ENCODE measurements at places on chromosomes 13 and 19. TPM values are rescaled to one million over a fixed set of nuclear protein-coding genes. Genes with fewer than 3 reads are reported as not detected.

DNA sequence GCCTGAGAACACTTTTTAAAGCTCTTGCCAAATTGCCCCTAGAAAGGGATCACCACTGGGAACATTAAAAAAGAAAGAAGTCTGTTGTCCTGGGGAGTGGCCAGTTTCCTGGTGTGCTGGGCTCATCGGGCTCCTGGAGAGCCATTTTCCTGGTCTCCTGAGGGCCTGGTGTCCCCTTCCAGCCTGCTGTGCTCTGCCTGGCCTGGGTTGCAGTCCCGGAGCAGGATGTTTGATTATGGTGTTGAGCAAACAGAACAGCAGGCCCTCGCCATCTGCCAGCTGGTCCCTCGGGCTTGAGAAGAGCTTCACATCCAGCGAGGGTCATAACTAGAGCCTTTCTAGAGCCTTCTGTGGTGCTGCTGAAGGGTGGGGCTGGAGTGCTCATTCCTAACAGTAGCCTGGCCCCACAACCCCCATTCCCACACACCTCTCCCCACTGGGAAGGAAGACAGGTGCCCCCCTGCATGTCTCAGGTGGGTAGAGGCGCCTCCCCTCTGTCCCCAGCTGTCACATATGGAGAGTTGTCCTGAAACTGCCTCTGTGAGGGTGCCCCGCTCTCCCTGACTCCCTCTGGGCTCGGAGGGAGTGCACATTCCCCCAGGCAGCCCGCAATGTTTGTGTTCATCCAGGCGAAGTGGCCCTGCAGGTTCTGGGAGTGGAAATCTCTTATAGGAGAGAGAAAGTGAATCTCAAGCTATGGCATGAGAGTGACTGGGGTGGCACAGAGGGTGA, 151.1 kb downstream of the SIPA1L3 start:
- DNase-seq: no peak

- DNase-seq: no peak
Measured at GRCh38 chr19:39937094-39937720, 2.8 kb upstream of the FCGBP start.

DNA sequence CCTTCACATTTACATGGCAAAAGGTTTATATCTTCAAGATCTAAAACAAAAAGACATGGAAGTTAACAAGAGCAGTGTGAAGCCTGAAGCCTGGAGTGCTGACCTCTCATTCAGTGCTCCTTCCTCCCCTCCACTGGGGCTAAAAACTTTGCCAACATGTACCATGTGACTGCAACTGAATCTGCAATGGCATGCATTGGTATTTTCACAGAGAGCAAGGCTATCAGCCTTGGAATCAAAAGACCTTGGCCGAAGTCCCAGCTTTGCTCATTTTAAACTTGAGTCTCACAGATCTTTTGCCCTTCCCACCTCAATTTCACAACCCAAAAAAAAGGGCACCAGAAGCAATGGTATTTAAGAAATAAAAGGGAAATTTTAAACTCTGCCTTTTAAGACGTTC, 325.1 kb downstream of the DCT start:
- DNase-seq: peak; percentile 58

- DNase-seq: no peak
Measured at GRCh38 chr19:31560086-31561060, 211.1 kb upstream of the TSHZ3 start.

- DNase-seq: no peak
Measured at GRCh38 chr13:33277037-33277740, 8.4 kb downstream of the STARD13 start.

DNA sequence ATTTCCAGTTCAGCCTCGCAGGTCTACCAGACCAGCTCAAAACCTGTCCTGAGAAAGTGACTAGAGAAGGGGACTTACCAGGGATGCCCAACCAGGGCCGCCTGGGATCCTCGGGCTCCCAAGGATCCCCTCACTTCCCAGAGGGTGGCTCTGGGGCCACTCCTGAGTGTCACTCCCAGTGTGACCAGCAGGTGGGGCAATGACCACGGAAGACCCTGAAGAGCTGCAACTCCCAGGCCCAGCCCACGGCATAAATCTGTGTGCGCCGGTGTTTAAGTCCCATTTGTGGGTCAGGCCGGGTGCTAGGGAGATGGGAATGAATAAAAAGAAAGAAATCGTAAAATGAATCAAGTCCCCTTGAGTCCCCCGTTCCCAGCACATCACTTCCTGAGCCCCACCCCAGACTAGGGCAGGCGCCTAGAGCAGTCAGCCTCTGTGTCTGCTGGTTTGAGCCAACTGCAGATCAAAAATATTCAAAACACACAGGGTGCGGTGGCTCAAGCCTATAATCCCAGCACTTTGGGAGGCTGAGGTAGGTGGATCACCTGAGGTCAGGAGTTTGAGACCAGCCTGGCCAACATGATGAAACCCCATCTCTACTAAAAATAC, 10.7 kb downstream of the PTGIR start:
- peak; percentile 90 for DNase-seq

DNA sequence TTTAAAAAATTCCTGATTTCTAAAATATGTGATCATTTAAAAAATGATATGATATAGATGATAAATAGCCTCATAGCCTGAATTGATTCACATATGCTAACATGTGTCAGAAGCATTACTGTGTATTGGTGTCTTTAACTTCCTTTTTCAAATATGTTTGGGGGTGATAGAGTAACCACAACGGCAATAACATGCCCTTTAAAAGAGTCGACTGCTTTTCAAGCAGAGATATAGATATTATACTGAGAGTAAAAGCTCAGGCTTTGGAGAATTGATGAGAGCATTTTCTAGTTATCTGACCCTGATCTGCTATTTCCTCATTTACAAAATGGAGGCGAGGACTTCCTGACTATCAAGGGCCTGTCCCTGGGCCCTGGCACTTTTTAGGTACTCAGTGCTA, 260.5 kb downstream of the DCT start:
- no peak for DNase-seq

GRCh38 chr13:113419531-113420193, 33.6 kb downstream of the ADPRHL1 start:
- DNase-seq: no peak

DNA sequence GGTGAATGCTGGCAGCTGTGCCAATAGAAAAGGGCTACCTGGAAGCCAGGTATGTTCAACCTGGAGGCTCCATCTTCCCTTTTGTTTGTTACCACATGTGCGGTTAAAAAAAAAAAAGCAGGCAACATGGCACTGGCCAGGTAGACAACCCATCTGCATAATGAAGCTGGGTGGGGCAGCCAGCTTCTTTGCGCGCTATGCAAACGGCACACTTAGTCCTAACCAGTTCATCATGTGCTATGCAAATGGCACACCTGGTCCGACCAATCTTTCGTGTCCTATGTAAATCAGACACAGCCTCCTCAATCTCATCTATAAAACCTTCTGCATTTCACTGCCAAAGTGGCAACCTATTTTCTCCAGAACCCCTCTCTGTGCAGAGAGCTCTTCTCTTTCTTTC, 11.3 kb upstream of the IGSF23 start:
- no peak for DNase-seq

DNA sequence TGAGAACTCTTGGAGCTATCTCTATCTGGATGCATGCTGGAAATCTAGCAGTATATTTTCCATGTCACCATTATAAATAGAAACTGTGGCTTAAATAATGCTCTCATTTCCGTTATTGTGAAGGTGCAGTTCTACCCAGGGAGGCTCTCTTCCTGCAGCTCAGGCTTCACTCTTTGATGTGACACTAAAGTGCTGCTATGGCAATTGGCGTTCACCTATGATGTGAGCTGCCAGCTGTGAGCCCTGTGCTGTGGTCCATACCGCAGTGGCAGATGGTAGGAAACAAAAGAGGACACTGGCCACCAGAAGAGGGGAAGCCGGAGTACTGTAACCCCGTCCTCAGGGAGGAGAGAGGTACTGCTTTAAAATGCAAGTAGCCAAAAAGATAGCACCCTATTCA, 40.6 kb upstream of the ZNF681 start:
- DNase-seq: no peak

DNA sequence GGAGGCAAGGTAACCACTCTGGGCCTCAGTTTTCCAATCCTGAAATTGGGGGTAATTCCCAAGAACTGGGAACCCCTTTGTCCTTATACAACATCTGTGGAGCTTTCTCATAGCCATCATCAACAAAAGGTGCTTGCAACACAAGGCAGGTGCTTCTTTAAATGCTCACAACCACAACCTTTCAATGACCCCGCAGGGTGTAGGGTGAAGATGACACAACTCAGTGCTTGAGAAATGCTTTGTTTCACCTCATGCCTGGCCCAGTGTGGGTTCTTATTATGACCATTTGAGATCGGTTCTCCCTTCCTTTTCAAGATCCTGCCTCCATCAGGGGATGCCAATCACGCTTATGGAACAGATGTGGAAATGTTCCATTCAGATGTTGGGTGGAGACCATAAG, 8.4 kb downstream of the WIZ start:
- DNase-seq: no peak

GRCh38 chr19:37594982-37595382, 306 bp downstream of the ZNF540 start:
- DNase-seq: peak; percentile 81

DNA sequence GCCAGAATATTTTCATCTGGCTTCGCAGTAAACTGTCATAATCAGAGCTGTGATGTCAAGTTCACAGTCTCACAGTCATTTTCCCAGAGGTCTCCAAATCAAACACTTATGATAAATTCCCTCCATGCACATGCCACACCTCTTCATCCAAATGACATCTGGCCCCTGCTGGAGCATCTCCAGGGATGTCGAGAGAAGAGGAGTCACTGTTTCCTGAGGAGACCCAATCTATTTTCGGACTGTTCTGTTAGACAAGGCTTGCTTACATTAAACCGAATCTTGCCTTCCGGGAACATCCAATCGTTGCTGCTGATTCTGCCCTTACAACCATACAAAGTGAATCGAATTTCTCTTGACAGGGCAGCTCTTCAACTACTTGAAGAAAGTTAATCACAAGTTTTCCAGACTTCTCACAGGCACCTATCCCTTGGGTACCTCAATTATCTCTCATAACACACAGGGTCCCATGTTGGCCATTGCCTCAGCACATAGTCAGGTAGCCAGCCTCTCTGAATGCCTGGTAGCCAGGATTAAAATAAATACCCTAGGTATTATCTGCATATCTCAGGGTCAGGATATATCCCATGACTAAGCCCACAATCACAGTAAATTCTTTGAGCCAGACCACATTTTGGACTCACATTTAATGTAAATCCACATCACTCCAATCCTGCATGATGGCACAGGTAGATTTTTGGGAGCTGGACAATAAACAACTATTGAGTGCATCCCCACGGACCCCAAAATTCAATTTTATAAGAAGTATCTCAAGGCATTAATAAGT, 182.5 kb downstream of the ABCC4 start:
- DNase-seq: no peak

DNA sequence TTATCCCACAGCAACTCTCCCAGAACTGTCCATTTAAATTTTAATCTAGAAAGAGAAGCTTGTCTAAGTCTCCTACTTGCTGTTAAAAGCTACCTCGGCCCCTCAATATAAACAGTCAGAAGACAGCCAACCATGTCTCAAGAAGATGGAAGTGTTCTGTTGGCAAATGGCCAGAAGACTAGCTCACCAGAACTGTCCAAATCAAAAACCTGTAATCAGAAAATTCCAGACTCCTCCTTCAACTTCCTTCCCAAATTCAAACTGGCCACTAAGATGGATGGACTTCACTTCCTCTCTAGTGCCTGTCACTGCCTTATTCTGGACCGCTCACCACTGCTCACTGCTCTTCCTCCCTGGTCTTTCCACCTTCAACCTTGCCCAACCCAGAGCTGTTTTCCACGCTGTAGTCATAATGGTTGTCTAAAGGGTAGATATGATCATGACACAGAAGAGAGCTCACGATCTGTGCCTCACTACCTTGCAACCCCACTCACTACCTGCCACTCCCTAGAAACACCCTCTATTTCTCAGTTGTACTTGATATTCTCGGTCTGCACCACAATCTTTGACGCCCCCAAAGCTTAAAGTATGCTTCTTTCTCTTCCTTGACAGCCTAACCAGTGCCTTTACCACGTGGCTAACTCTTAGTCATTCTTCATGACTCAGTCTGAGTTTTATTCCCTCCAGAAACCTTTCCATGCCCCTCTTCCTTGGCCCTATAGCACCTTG, 9.2 kb downstream of the FGF14 start:
- DNase-seq: no peak

- DNase-seq: no peak
Measured at GRCh38 chr13:44768775-44769581, 192.8 kb upstream of the TSC22D1 start.

- DNase-seq: no peak
Measured at GRCh38 chr13:109166804-109167203, 537.4 kb downstream of the MYO16 start.

DNA sequence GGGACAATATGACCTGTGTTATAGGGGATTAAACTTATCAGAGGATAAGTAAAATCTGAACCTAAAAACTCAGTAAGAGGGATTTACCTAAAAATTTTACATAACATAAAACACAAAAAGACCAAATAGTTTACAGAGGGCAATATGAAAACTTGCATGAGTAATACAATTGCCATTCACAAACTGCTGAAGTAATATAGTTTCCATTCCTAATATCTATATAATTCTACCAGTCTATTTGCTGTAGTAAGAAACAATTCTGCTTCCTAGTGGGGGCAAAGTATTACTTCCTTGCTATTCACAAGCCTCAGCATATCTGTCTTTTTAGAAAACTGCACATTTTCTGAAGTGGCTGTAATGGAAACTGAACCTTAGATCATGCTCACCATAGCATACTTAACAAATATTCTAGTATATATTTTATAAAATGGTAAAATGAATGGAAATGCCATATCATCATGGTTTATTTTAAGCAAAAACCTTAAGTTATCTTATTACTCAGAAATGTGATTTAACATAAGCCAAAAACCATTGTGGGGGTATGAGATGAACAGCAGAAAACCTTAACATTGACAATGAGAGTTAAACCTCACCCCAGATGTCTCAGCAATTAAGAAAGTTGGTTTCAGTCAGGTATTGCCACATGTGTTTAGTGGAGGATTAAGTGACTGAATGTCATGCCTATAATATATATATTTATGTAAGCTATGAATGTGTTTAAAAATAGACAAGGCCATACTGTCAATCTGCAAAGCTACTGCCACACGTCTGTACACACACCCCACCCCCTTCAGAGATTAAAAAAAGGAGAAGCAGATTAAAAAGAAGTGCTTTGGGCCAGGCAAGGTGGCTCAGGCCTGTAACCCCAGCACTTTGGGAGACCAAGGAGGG, 136.8 kb downstream of the MIPEP start:
- no peak for DNase-seq

DNA sequence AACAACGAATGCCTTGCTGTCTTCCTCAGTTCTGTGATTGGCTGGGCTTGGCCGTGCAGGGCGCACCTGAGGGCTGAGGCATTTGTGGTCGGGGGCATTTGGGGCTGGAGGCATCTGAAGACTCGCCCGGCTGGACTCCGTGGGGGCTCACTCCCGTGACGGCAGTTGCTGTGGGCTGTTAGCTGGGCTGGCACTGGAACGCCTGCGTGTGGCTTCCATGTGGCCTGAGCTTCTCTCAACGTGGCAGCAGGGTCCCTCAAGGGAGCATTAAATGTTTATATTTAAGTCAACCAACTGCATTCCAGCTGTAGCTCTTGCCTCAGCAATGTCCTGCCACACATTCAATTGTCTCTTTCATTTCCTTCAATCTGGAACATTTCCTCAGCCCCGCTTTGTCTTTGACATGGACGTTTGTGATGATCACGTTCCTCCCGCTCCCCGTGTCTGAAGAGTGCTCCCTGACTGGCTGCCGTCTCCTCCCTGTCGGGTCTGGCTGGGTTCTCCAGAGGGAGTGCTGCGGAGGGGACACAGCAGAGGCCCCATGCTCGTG, 21.0 kb downstream of the CCDC8 start:
- DNase-seq: peak; percentile 80

GPR180 gene
- polyA plus RNA-seq: 2.6 TPM

FBXO46 gene
- polyA plus RNA-seq: 1.9 TPM

DIS3 gene
- 13.6 TPM for polyA plus RNA-seq

SHC2 gene
- 10.9 TPM for polyA plus RNA-seq

ZNF112 gene
- polyA plus RNA-seq: 1.9 TPM

ZNF223 gene
- 3.5 TPM for polyA plus RNA-seq

ZNF599 gene
- 2.3 TPM for polyA plus RNA-seq

PLPP2 gene
- polyA plus RNA-seq: 0.51 TPM
